Transverse colon (tissue), 4 donors: ENCODE measurements at places on chromosomes 1 and 21. TPM values are rescaled to one million over a fixed set of nuclear protein-coding genes. Genes with fewer than 3 reads are reported as not detected.

GRCh38 chr1:154575951-154576566 is 8.5 kb downstream of the CHRNB2 start:
- no peak for DNase-seq

GRCh38 chr1:19476450-19477190 is 8.7 kb downstream of the CAPZB start:
- DNase-seq = no peak

DNA sequence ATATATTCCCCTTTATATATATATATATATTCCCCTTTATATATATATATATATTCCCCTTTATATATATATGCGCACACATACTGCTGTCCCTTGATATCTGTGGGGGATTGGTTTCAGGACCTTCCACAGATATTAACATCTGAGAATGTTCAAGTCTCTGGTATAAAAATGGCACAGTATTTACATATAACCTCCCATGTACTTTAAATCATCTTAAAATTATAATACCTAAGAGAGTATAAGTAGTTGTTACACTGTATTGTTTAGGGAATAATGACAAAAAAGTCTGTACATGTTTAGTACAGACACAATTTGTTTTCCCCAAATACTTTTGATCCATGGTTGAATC is 45.8 kb downstream of the NR5A2 start:
- no peak for DNase-seq

GRCh38 chr21:22399681-22400514 is 1401.7 kb downstream of the NCAM2 start:
- no peak for DNase-seq

DNA sequence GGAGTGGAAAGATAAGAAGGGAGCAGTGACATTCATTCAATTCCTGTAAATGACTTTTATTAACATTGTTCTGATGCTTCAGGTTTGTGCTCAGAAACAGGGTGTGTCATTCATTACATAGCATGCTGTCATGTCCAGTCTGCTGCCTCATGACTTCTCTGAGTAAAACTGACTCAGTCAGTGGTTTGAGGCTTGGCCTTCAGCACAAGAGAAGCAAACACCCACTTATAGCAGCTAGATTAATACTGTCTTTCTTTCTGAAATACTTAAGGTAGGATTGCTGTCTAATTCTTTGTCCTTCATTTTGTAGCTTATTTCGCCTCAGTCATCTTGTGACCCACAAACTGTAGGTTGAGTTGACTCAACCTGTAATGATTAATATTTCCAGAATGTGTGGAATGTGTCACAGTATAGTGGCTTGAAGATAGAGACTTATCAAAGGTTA is 32.9 kb downstream of the RASAL2 start:
- DNase-seq = no peak

DNA sequence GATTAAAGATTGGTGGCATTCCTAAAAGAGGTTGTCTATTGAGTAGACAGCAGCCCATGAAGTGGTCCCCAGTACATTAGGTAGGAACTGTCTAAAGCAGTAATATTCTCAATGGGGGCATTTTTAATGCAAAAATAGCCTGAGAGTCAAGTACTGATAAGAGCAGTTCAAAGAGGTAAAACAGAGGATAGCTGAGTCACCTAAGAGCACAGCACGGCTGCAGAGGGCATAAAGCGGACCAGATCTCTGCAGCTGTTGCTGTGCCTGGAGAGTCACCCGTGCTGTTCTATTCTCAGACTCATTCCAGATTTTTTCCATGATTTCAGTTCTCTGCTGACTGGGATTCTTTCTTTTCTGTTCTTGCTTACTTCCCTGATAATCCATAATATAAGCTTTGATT is 313.2 kb downstream of the OLFM3 start:
- DNase-seq = no peak

DNA sequence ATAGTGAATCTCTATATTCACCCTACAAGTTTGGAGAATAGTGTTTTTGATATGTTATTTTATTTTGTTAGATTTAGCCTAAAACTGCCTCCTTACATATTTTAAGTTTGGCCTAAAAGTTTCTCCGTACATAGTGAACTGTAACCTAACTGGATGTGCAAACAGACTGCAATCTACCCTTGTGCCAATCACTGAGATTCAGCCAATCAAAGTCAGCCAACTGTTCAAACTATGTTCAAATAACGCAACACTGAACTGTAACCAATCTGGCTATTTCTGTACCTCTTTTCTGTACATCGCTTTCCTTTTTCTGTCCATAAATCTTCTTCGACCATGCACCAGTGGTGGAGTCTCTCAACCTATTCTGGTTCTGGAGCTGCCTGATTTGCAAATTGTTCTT is 11.8 kb upstream of the DMRTB1 start:
- no peak for DNase-seq

DNA sequence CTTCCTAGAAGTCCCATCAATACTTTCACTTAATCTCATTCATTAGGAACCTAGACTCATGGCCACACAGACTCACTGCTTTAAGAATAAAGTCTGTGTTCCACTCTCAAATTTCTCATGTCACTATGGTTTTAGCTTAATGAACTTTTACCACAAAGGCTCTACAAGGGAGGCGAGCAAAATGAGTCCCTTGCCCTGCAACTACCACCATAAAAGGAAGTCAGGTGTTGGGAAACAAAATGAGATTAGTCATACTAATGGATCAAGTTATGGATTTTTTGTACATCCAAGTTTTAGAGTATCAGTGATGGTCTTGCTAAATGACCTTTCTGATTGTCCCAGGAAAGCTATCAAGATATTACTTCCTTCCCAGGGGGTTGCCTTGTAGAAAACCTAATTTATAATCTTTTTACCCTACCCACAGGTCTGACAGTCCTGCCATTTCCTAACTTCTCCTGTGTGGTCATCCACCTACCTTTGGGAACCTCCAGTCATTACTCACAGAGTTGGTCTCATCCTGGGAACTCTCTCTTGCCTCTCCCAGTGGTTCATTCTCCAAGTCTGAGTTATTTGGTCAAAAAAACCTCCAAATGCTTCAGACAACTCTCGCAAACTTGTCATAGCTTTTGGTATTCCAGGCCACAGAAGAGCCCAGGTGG is 51.8 kb upstream of the SLC16A1 start:
- no peak for DNase-seq

The OR2T33 gene
- total RNA-seq = not detected

The EVA1B gene
- total RNA-seq = 10.5 TPM

The PLPPR5 gene
- 0.14 TPM for total RNA-seq
